ENCODE measurements at places on chromosomes 4 and X.

DNA sequence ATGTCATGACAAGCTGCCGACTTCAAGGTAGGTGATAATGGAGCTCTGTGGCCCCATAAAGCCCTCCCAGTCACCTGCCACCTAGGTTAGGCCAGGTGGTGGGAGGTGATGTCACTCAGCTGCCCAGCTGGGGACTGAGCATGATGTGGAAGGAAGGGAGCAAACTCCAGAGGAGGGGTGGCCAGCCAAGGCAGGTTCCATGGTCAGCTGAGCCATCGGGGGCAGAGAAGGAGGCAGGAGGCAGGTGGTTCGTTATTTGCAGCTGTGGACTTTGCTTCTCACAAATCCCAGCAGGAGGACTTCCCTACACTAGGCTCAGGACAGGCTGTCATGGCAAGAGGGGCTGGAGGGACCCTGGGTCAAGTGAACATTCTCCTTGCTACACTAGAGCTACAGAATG lies 2.1 kb downstream of the CCDC120 start:
- DNase-seq: no peak

DNA sequence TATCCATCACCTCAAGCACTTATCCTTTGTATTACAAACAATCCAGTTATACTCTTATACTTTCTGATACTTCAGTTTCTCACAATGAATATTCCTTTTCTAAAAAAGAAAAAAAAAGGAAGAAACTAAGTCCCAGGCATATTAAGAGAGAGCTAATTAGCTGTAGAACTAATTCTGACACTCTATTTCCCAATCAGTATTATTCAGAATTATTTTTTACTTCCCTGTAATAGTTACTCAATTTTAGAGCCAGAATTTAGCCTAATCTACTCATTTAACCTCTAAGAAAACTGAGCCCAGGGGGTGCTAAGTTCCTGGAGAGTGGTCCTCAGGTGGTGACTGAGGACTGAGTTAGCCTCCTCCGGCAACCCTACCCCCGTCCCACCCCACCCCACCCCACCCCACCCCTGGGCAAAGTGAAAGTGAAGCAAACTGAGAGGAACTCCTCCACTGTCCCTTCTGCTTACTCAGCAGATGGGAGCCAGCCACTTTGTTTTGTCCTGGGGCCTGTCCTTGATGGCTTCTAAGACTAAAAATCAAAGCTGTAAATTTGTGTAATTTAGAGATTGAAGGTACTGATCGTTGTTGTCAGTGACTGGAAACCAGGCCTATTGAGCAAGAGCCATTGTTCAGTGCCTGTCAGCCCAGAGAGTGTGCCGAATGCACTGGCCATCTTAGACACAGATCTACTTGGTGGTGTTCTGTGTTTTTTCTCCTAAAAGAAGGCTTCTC lies 162.1 kb downstream of the CBR4 start:
- peak; percentile 11 for DNase-seq

- DNase-seq: no peak
Observed at GRCh38 chr4:127959794-127960193, 5.2 kb downstream of the MFSD8 start.

- DNase-seq: no peak
Observed at GRCh38 chrX:140507223-140507981, 2.5 kb upstream of the SOX3 start.

- DNase-seq: no peak
Observed at GRCh38 chr4:30716681-30717207, 3.4 kb upstream of the PCDH7 start.

GRCh38 chr4:139799615-139800014 lies 134.0 kb downstream of the MGST2 start:
- no peak for DNase-seq

DNA sequence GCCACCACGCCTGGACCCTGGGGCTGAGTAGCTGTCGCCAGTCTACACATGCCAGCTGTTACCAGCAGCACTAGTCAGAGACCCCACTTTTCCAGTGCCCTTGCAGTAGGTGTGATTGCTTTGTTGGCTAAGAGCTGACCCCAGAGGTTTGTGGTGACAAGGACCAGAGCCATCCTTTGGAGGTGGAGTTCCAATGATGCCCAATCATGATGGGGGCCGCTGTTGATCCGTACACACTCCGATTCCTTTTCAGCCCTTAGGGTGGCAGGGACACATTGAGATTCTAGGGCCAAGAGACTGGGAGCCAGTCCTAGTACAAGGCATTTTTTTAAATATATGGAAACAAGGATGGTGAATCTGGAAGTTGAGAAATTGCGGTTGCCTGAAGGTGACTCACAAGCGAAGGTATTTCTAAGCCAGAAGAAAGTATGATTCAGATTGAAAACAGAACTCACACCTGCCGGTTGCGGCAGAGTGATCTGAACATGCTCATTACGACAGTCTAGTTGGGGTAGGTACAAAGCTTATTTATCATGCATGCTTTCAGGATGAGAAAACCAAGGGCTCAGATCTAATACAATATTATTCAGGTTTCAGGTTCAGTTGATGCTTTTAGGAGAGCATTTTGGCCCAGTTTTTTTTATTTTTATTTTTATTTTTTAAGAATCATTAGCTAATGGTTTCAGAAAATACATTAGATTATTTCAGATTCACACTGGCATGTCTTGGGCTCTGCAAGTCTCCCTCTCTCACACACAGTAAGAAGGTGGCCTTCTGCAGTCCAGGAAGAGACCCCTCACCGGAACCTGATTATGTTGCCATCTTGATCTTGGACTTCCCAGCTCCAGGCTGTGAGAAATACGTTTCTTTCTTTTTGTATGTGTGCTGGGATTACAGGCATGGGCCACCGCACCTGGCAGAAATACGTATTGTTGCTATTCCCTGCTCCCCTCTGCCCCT lies 43.4 kb downstream of the SHROOM2 start:
- peak; percentile 94 for DNase-seq

GRCh38 chrX:119516157-119516702 lies 48.0 kb downstream of the SLC25A5 start:
- peak; percentile 25 for DNase-seq

- peak; percentile 0 for DNase-seq
Observed at GRCh38 chrX:71367396-71367795, 1.2 kb downstream of the TAF1 start.

DNA sequence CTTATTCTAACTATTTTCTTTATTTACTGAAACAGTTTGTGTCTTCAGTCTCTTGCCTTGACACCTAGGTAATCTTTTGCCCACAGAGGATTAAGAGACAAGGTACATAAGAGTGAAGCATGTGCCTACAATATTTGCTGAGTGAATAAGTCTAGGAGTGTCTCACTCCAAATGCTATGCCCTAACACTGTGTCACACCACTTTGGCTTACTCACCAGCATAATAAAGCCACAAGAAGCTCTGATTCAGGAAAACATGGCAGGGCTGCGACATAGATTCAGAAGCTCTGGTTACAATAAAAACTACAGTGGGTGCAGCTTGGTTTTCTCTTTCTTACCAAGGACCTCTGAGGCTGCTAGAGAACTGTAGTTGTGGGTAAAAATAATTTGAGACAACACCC lies 127.1 kb downstream of the RBM46 start:
- DNase-seq: peak; percentile 40

DNA sequence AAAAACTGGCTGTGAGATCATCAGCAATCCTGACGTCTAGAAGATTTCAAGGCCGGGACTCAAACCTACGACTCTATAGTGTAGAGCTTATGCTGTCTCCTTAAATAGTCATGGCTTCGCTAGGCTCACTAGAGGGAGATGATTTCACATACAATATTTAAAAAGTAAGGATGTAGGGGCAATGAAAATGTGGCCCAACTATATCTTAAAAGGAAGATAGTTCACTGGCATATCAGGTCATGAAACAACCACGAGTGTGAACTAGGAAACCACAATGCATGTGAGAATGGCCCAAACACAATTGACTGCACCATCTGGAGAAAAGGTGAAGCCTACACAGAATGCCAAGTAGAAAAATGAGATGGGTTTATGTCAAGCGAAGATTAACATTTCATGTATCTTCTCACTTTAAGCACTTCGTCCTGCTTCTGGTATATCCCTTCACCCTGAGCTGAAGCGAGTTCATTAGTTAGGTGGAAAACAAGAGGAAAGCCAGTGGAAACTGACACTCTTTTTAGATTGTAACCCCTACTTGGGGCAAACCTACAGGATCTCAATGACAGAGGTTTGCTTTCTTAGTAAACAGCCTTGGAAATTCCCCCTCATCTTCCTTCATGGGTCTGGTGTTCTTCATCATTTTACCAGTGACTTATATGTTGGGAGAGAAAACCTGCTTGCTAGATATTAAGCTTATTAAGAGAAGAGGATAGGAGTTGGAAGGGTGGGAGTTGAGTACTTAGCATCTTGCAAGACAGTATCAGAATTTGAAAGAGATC lies 17.4 kb downstream of the FAM9C start:
- DNase-seq: no peak

DNA sequence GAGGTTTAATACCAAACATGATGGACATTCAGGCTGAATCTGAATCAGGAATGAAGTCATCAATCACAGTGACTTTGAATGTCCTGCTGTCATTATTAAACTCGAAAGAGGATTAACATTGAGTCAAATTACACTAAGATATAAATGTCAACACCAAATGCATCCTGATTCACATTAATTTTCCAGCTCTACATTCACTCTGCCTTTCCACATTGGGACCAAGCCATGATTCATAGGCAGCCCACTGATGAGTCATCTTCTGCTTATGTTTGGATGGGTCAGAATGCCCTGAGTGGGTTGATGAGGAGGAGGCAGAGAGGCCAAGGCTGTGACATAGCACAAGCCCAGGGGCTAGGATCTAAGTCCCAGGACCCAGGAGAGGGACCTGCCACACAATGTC lies 247.6 kb upstream of the RPS6KA3 start:
- peak; percentile 93 for DNase-seq

- DNase-seq: no peak
Observed at GRCh38 chr4:124768596-124769365, 56.2 kb upstream of the ANKRD50 start.

- DNase-seq: no peak
Observed at GRCh38 chrX:91080822-91081221, 353.8 kb upstream of the PABPC5 start.

GRCh38 chr4:6478546-6479220 lies 6.3 kb upstream of the PPP2R2C start:
- no peak for DNase-seq
